ENCODE measurements at places on chromosomes 5 and 9.
A peak's percentile ranks its signal among the peaks of the same experiment; 100 is the strongest.

DNA sequence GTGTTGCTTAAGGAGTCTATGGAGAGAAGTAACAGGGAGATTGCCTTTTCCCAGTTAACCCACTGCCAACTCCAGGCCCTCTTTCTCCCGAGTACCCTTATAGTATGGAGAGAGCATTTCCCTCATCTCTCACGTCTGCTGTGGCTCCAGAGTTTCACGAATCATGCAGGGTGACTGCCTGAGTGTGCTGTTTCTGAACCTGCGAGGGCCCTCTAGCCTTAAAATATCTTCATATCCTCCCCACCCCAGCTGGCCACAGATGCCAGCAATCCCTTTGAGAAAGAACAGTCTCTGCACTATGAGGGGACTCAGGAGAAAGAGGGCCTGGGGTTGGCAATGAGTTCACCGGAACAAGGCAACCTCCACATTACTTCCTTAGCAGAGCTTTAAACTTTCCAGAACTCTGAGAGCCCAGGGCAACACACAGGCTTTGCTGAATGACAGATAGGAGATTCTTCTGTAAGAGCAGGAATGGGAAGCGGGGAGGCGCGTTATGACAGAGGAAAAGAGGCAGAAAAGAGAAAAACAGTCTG is 81.6 kb upstream of the ANKH start:
- no peak for DNase-seq

DNA sequence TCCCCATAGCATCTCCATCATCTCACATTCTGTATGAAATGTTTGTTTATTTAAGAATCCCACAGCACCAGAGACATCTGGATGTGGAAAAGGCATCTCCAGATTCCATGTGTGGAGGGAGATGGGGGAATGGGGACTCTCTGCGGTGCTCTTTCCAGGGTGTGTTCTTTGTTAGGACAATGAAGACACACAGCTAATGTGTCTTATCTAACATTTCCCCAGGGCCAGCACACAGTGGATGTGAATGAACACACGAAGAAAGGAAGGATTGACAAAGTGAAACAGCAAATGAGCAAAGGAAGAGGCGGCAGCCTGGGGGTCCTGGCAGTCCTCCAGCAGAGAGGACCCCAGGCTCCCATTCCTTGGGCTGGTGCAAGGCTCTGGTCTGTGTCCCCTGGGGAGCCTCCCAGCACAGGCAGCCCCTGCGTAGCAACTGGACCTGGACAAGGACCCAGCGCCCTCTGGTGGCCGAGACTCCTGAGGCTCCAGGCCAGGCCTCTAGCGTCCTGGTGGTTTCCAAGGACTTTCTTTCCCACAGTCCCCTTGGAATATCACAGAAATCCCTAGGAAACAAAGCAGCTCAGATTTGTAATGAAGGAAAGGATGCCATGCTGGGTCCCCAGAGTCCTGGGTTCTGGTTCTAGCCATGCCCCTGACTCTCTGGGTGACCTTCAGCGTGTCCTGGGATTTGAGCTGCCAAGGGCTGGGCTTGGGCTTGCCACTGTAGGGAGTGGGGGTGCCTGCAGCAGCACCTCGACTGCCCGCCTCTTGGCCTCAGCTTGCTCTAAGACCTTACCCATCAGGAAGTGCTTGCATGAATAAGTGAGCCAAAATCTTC is 3.5 kb upstream of the PDLIM7 start:
- peak; percentile 39 for DNase-seq

DNA sequence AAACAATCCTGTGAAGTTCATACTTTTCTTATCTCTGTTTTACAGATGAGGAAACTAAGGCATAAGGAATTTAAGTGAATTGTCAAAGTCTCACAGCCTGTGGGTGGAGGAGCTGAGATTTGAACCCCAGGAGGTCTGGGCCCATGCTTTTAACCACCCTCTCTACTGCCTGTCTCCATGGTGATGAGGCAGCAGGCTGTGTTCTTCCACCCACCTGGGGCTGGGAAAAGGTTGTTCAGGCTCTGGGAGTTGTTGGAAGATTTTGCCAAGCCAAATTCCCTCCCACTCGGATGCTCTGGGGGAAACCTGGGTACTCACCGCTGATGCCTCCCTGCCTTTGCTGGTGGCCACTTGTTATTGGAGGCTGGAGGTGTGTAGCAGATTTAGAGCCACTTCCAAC is 18.3 kb upstream of the SYNPO start:
- no peak for DNase-seq

GRCh38 chr5:19676895-19677294 is 311.1 kb downstream of the CDH18 start:
- no peak for DNase-seq

DNA sequence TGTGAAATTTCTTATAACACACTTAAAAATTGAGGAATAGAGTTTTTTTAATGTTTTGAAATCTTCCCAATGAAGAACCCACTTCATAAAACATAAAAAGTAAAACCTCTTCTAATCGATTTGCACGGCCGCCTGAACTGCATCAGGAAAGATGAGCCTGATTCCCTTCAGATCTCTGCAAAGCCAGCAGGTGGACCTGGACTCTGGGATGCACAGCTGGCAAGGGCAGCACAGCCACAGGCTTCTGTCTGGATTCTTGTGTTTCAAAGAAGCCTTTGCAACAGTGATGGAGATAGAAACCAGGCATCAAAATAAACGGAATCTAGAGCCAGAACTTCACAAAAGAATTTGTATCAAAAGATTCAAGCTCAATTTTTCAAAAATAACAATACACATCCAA is 36.0 kb upstream of the SPATA31C2 start:
- DNase-seq = peak; percentile 5

- peak; percentile 34 for DNase-seq
Observed at GRCh38 chr5:83718195-83718825, 2.3 kb downstream of the HAPLN1 start.

DNA sequence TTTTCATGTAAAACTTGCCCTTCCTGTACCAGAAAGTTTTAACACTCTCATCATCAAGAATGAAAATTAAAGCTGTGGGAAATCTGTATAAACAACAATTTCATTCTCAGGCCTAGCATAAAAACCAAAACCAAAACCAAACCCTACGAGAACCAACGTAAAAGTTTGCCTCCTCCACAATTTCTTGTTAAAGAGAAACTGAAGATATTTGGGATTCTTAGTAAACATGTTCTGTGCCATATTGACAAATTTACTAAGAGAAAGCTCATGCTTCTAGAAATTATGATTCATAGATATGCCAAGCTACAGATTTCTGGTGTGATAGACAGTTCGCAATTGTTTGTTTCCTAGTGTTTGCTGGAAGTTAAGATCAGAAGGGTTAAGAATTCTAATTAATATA is 801.0 kb upstream of the NUDT12 start:
- no peak for DNase-seq

DNA sequence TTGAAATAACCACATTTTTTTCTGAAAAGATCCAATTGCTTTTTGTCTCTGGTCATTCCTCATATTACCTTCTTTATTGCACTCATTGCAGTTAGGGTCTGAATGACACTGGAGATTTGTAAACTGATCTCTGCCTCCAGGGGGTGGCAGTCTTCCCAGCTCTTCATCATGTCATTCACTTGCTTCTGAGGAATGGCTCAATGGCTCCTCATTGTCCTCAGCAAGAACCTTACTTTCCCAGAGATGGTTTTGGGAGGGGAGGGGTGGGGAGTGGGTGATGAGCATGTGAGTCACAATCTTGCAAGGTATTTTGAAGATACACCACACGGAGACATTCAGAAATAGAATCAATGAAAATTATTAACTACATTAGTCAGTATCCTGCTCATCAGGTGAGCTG is 159.8 kb upstream of the GAS1 start:
- no peak for DNase-seq

- no peak for DNase-seq
Observed at GRCh38 chr5:122997294-122997693, 39.2 kb downstream of the PPIC start.

GRCh38 chr5:176660860-176661641 is 13.8 kb downstream of the TSPAN17 start:
- DNase-seq = peak; percentile 69

DNA sequence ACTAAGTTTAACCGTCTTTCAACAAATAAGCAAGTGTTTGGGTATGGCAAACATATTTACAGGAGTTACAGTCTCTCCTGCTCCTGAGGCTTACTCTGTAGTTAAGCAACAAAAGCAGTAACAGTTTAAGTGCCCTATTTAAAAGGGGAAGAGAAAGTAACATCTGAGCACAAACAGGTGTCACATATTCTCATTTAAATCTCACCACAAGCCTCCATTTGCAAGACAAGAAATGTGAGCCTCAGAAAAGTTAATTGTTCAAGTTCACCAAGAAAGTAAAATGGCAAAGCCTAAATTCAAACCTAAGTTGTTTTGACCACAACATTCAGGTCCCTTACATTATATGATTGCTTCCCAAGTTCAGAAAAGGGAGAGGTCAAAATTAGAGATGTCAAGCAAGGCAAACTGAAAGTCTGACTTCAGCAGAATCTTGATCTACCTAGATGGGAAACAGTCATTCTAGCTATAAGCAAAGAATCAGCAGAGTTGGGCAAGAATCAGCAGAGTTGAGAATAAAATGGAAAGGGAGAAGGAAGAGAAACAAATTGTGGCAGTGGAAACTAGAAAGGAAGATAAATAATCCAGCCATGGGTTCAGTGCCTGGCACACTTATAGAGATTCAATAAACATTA is 93.4 kb downstream of the STRBP start:
- DNase-seq = no peak

DNA sequence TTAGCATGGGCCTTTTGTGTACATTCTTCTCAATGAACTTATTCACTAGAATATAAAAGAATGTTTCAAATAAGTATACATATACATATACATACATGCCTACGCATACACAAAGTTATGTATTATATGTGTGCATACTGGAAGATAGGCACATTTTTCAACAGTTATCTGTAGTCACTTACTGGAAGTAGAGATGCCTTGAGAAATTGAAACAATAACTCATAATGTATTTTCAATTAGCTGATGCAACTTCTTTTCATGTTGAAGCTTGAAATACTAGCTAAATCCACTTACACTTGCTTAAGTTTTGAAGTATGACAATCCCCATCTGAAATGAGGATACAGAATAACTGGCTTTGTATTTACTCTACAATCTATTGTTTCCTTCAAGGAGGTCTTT is 469.0 kb upstream of the PTGER4 start:
- DNase-seq = no peak

DNA sequence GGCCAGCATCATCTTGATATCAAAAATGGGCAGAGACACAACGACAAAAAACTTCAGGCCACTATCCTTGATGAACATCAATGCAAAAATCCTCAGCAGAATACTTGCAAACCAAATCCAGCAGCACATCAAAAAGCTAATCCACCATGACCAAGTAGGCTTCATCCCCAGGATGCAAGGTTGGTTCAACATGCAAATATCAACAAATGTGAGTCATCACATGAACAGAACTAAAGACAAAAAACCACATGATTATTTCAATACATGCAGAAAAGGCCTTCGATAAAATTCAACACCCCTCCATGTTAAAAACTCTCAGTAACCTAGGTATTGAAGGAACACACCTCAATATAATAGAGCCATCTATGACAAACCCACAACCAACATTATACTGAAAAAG is 8.5 kb downstream of the MTREX start:
- DNase-seq = no peak

- peak; percentile 11 for DNase-seq
Observed at GRCh38 chr9:78574354-78575045, 277.6 kb downstream of the PSAT1 start.

GRCh38 chr9:105694848-105695581 is 674 bp downstream of the TMEM38B start:
- DNase-seq = peak; percentile 74

DNA sequence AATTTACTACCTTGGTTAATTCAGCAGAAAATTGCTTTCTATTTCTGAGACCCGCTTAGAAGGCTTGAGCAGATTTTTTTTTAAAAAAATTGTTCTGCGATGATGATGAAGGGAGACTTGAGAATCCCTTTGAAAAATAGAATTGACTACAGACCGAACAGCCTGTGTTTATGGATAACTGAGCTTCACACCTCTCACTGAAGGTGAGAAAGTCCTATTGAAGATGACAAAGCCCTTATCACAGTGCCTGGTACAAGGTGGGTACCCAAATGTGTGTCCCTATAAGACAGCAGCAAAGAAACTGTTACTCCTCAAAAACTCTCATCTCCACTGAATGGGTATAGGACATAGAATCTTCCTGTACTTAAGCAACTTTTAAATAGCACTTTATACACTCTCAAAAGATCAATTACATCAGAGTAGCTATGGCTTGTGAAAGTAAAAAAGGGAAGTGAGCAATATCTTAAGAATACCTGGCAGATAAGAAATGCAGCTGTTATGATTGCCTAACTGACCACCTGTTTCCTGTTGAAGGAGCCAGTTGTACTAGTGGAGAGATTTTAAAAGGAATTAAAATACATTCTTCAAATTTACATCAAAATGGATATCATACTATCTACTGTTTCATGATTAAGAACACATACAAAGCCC is 419.7 kb downstream of the CHSY3 start:
- DNase-seq = no peak

GRCh38 chr5:150291388-150292385 is 2.1 kb upstream of the CAMK2A start:
- DNase-seq = no peak

GRCh38 chr9:113461285-113461684 is 2.2 kb upstream of the RGS3 start:
- DNase-seq = no peak

- no peak for DNase-seq
Observed at GRCh38 chr9:4805191-4805918, 12.6 kb downstream of the RCL1 start.

DNA sequence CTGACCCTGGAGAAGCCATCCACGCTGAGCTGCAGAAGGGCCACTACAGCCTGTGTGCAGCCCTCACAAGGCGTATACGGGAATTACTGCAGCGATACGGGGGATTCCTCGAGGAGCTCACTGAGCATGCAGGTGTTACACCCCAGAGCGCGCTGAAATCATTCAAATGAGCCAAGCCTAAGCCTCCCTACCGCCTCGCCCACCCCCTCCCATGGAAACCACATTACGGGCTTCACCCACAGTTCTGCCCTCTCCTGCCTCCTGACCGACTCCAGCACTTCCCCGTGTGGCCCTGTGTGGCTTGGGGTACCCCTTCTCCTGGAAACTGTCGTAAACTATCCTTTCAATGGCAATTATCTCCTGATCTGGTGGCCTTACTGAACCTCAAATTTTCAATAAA is 13.3 kb downstream of the SURF6 start:
- DNase-seq = no peak

DNA sequence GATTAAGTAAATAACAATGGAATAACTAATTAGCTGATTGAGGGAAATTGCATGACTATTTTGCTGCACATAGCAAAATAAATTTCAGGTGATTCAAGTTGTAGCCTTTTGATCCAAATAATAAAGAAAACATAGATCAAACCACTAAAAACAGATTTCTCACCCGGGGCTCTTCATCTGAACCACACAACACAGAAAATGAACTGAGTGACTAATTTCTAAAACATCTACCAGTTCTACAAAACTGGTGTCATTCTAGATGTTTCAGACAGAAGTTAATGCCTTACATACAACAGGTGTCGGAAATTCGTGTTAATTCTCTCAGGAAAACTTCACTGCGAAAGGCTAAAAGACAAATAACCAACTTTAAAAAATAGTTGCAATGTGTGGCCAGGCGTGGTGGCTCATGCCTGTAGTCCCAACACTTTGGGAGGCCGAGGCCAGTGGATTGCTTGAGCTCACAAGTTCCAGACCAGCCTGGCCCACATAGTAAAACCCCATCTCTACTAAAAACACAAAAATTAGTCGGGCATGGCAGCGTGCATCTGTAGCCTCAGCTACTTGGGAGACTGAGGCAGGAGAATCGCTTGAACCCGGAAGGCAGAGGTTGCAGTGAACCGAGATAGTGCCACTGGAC is 6.9 kb downstream of the PROP1 start:
- DNase-seq = no peak

- DNase-seq = peak; percentile 24
Observed at GRCh38 chr9:75088646-75089372, 495 bp downstream of the OSTF1 start.

GRCh38 chr5:53397845-53398244 is 82.6 kb upstream of the FST start:
- DNase-seq = no peak
